ENCODE measurements at places on chromosomes 7 and 10.

DNA sequence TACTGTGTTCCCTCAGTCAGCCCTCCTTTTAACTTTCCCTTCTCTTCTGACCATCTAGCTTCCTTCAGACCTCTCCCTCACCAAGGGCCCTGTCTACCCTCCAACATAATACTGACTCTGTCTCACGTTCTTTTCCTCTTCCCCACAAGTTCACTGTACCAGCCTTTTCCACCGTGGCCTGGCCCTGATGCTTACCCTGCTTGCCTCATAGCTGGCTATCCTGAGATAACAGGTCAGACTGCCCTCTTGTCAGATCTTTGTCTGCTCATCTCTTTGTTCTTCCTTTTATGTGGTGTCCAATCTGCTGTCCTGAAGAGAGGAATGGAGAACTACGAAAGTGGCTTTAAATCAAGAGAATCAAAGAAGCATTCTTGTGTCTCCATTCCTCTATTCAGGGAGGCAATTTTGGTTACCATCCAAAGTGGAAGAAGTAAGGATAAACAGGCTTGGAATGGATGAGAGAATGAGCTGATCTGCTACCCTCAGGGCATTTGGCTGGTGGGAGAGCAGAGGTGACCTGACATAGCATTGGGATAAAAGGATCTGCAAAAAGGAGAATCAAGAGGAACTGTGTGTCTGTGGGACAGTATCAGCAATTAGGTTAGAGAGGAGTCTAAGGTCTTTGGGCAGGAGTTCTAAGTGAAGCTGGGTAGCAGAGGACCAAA lies 8.1 kb downstream of the BTAF1 start:
- DNase-seq, result no peak

DNA sequence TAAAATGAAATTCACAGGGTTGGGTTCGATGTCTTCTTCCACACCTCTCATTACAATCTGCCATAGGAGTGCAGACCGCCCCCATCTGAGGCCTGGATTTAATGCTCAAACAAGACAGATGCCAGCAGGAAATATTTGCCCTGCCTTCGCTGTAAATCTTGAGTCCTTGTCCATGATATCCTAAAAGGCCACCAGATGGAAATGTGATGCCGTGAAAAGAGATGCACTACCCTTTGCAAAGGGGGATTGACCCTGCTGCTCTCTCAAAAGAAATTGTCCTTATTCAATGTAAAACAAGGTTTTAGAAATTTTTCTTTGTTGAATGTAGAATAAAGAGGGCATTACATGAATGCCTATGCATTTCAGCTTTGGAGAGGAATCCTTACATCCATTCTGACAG lies 37.5 kb downstream of the AGAP4 start:
- DNase-seq, result no peak

- peak; percentile 24 for DNase-seq
Measured at GRCh38 chr10:22693371-22693784, 21.0 kb downstream of the PIP4K2A start.

- no peak for DNase-seq
Measured at GRCh38 chr10:117457071-117457810, 82.0 kb upstream of the PDZD8 start.

- no peak for DNase-seq
Measured at GRCh38 chr7:85041605-85042216, 145.1 kb downstream of the SEMA3D start.

- DNase-seq, result no peak
Measured at GRCh38 chr10:53072144-53072543, 299.6 kb upstream of the MBL2 start.

DNA sequence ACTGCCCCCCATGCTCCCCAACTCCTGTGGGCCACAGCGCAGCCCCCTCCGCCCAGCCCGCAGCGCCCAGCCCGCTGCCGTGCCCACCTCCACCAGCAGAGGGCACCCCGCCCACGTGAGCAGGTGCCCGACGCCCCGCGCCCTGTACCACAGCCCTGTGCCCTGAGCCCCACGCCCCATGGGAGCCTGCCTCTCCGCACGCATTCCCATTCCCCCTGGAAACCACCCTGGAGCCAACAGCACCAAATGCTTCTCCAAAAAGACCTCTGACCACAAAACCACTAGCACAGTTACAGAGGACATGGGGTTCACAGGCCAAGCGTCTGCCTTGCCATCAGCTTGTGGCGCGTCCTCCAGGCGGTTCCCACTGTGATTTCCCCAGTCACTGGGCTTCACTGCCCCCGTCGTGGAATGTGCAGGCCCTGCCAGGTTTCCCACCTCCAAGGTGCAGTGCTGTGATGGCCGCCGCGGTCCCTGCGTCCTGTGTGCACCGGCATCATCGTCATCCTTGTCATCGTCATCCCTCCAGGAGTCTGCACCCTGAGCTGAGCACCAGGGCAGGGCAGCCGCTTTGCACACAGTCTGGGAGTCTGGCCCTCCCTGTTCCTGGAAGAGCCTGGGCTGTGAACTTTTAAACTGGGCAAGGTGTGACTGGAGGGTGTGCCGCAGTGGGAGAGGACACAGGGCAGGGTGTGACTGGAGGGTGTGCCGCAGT lies 61.7 kb downstream of the PWWP2B start:
- peak; percentile 48 for DNase-seq

DNA sequence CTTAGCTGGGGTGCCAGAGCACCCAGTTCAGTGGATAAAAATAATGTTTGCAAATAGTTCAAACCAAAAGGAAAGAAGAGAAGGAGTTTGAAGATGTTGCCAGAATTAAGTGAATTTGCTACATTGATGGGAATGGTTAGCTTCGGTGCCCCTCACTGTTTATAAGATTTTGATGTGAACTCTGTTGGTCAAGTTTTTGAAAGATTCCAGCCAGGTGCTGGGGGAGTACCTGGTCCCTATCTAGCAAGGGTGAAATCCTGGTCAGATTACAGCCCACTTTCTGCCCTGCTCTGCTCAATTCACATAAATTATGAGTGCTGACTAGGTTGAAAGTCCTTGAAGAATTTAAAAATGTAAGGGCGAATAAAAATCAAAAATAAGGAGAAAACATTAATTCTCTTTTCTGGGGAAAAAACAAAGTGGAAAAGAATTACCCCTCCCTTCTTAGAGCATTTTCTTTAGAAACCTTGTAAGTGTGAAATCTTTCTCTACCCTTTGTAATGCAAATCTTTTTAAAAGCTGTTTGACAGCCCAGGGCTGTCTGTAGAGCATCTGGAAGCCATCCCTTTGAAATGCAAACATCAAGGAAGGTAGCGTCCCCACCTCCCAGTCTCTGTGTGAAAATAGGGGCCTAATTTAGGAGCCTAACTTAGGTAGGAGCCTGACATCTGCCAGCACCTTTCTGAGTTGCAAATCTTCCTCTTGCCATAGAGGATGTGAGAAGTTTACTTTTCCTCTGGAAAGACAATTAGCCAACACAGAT lies 1.4 kb upstream of the GIMAP5 start:
- no peak for DNase-seq

- no peak for DNase-seq
Measured at GRCh38 chr10:131897297-131897899, 3.4 kb upstream of the PPP2R2D start.

DNA sequence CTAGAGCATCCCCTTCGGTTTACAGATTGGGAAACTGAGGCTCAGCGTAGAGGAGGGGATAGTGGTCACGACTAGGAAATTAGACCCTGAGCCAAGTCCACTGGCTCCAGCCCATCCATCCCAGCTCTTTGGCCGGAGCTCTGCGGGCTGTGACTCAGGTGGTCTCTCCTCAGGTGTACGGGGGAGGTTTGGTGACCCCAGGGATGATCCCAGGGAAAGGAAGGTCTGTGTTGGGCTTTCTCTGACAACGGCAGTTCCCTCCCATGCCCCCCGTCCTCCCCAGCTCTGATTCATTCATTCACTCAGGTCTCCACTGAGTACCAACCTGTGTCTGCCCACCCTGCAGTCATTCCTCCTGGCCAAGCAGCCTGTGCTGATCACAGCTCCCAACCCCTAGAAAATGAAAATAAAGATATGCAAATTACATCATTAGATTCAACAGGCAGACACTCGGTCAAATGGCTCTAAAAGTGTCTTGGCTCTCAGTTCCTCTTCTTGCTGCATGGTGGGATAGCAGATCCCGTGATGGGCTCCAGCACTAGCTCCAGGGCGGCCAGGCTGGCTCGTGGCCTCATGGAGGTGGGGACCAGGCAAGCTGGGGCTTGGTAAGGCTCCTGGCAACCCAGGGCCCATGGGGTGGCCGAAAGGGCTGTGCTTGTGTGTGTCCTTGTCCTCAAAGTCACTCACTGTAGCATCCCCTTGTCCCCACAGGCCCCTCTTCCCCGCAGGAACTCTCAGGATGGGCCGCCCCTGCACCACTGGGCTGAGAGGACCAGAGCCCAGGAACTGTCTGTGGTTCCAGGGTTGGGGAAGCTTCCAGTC lies 37.8 kb downstream of the CLRN3 start:
- no peak for DNase-seq

DNA sequence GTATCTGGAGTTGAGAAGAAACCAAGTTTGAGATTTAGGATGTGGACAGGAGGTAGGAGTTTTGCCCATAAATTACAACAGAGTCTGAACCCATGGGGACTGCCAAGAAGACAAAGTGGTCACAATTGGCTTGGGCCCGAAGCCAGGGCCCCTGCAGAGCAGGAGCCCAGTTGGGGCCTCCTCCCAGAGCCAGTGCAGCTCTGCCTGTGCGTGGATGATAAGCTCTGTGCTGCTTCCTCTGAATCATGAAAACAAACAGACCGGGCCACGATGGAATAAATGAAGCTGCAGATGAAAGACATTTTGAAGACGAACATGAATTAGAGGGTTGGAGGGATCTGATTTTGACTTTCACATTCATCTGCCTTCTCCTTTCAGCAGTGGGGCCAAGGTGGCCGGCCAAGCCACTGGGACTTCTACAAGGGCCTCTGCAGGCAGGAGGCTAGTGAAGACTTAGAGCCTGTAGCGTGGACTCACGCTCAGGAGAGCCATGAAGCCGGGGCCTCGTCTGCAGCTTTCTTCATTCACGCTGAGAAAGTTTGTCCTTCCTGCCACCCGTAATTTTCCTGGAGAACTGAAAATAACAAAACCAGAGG lies 156.8 kb upstream of the LYZL1 start:
- no peak for DNase-seq

- DNase-seq, result no peak
Measured at GRCh38 chr7:7517754-7518153, 17.9 kb downstream of the COL28A1 start.

GRCh38 chr7:140229591-140230515 lies 53.1 kb upstream of the KDM7A start:
- peak; percentile 85 for DNase-seq

GRCh38 chr7:142670511-142670910 lies 78.8 kb upstream of the PRSS1 start:
- DNase-seq, result no peak

DNA sequence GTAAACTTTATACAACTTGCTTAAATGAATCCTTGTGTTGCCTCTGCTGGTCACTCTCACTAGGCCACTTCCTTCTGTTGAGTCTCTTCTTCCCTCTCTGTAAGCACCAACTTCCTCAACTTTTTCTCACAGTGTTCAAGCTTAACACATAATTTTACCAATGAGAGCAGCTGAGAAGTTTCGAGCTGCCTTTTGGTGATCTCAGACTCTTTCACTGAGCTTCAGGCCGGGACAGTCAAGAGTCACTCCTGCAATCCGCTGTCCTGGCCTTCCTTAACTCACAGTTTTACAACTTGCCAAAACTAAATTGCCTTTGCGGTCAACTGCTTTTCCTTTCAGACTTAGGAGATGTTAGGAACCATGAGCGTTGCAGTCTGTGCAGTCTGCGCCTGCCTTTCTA lies 47.4 kb downstream of the PRPF18 start:
- no peak for DNase-seq

DNA sequence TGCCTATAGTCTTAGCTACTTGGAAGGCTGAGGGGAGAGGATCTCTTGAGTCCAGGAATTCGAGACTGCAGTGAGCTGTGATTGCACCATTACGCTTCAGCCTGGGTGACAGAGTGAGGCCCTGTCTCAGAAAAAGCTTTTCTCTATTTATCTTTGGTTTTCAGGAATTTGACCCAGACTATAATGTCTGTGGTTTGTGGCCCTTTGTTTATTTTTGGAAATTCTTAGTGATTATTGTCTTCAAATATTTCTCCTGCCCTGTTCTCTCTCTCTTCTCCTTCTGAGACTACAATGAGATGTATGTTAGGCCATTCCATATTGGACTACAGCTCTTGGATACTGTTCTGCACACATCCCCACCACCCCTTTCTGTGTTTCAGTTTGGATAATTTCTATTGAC lies 4.7 kb downstream of the MUC12 start:
- no peak for DNase-seq

GRCh38 chr10:9035355-9035754 lies 980.9 kb downstream of the GATA3 start:
- DNase-seq, result no peak

- peak; percentile 62 for DNase-seq
Measured at GRCh38 chr10:103661198-103661950, 167.9 kb downstream of the NEURL1 start.

DNA sequence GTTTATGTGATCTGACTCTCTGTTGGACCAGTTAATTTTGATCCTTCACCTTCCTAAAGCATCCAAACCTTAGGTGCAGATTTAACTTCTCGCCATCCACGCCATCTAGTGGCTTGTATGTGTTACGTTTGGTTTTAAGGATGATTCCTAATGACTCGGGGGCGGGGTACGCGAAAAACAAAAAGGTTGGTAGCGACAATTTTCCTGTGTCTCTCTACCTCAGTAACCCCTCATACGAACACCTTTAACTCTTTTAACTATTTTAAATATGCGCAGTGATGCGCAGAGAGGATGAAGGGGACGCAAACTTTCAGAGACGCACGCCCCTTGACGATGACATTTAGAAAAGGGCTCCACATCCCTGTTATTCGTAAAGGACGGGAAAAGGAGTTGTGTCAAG lies 714 bp upstream of the KCND2 start:
- no peak for DNase-seq

- peak; percentile 88 for DNase-seq
Measured at GRCh38 chr7:2519119-2519930, at the start of gene LFNG. LFNG (plus strand) TSS chr7:2519774; CDS start chr7:2519862, 88 bp downstream.

DNA sequence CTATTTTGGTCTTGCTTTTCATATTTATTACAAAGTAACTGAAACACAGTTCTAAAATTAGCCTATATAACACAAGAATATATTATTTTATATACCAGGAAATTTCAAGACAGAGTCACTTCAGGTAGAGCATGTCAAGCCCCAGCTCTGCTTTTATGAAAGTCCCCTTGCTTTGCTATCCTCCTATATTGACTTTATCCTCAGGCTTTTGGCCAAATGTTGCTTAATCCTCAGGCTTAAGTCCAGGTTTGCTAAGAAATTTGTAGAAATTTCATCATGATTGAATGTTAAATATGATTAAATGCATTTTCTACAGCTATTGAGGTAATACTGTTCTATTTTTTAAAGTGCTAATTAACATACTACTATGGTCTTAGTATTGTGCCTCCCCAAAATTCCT lies 227.6 kb downstream of the FZD1 start:
- no peak for DNase-seq

- no peak for DNase-seq
Measured at GRCh38 chr10:26516540-26517101, 78.5 kb downstream of the APBB1IP start.

GRCh38 chr10:11183015-11183414 lies 165.3 kb downstream of the CELF2 start:
- no peak for DNase-seq

- DNase-seq, result no peak
Measured at GRCh38 chr7:26919906-26920493, 55.6 kb upstream of the SKAP2 start.
